Metanephros (tissue), 2 donors: ENCODE measurements at places on chromosomes 1 and 21. TPM values are rescaled to one million over a fixed set of nuclear protein-coding genes. Genes with fewer than 3 reads are reported as not detected.

Gene OR2T11
- 0.06 TPM for total RNA-seq

Gene SLC6A9
- total RNA-seq: 5.4 TPM

Gene GSTM4
- total RNA-seq: 33.1 TPM

Gene GPR3
- total RNA-seq: 0.35 TPM

Gene WNT3A
- total RNA-seq: 0.06 TPM

Gene IGSF9
- total RNA-seq: 5.8 TPM

Gene EPHA8
- total RNA-seq: 1.1 TPM

Gene AIRE
- 0.70 TPM for total RNA-seq

Gene USH2A
- total RNA-seq: 0.53 TPM

Gene NUDT4B
- 9.4 TPM for total RNA-seq

Gene HAO2
- total RNA-seq: 30.5 TPM

Gene SPRR1A
- total RNA-seq: not detected

Gene NHLH1
- total RNA-seq: not detected

Gene TRIM62
- 8.4 TPM for total RNA-seq

Gene ZNF678
- 34.9 TPM for total RNA-seq

Gene TMEM125
- total RNA-seq: 9.1 TPM

Gene REN
- total RNA-seq: 193 TPM

Gene FNBP1L
- total RNA-seq: 61.4 TPM

Gene PCBP3
- 1.5 TPM for total RNA-seq

Gene LEFTY2
- 0.58 TPM for total RNA-seq

Gene CCDC30
- total RNA-seq: 16.0 TPM

Gene PMF1
- 69.0 TPM for total RNA-seq

Gene IFNAR1
- total RNA-seq: 29.8 TPM

Gene RUNX1
- total RNA-seq: 16.4 TPM

Gene ZNF697
- 26.6 TPM for total RNA-seq

Gene PPIAL4G
- total RNA-seq: 0.12 TPM

Gene COL16A1
- 113 TPM for total RNA-seq

Gene PTCH2
- total RNA-seq: 4.0 TPM

Gene CAMSAP2
- total RNA-seq: 27.7 TPM

Gene ARHGEF11
- total RNA-seq: 33.0 TPM

Gene AZIN2
- 15.0 TPM for total RNA-seq

Gene NUP210L
- total RNA-seq: 0.06 TPM

Gene CTTNBP2NL
- 17.0 TPM for total RNA-seq

Gene TSPAN2
- total RNA-seq: 15.5 TPM

Gene ZBTB8OS
- total RNA-seq: 13.4 TPM

Gene CAPN8
- 1.6 TPM for total RNA-seq

Gene CEP350
- total RNA-seq: 40.9 TPM

Gene CDK18
- 22.9 TPM for total RNA-seq

Gene CFHR3
- 0.23 TPM for total RNA-seq

Gene RGS4
- total RNA-seq: 4.5 TPM

Gene MYOG
- 32.3 TPM for total RNA-seq

Gene PSMA5
- 23.8 TPM for total RNA-seq

Gene FMOD
- 41.8 TPM for total RNA-seq

Gene KPRP
- total RNA-seq: not detected

Gene LRRC53
- total RNA-seq: not detected

Gene HTR1D
- total RNA-seq: 0.12 TPM
